ENCODE measurements at places on chromosomes 2 and 18. TPM values are rescaled to one million over a fixed set of nuclear protein-coding genes. Genes with fewer than 3 reads are reported as not detected.

Gene SOS1
- total RNA-seq: 32.1 TPM

DNA sequence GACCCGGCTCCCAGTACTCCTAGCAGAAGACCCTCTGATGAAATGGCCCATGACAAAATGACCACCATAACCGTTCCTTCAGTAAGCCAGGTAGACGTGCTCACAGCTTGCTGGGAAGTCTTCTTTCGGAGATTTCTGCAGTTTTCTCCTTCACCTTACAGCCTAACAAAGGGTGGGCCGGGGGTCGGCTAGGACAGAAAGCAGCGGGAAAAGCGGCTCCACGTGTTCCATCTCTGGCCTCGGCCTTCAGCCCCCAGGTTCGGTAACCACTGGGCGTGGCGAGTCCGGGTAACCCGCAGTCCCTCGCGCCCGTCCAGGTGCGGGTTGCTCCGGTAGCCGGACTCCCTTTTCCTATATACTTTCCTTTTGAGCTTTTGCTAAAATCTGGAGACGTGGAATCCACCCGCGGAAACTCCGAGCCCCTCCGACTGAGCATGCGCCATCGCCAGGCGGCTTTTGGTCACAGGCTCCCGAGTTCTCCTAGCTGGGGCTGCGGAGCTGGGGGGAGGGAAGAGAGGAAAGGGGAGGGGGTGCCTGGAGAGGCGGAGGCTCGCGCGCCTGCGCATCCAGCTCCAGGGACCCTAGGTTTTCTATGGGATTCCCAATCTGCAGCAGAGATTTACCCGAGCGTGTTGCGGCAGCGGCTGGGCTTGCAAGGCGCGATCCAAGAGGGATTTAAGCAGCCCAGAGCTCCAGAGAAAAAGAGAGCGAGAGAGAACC is at the start of gene VSNL1:
VSNL1 (plus strand) TSS at position 604 of the 720 bp plus-strand sequence. CDS start 51,379 bp downstream, outside the sequence.
- DNase-seq: peak; percentile 86

GRCh38 chr18:55243255-55243654 is 284.0 kb upstream of the CCDC68 start:
- no peak for DNase-seq

- DNase-seq: no peak
Observed at GRCh38 chr2:16088035-16088801, 147.9 kb downstream of the MYCN start.

Data from occipital lobe (tissue), 3 donors.